Muscle of leg (tissue), 16 donors: ENCODE measurements at places on chromosomes 1 and 21. TPM values are rescaled to one million over a fixed set of nuclear protein-coding genes. Genes with fewer than 3 reads are reported as not detected.
A peak's percentile ranks its signal among the peaks of the same experiment; 100 is the strongest.

DNA sequence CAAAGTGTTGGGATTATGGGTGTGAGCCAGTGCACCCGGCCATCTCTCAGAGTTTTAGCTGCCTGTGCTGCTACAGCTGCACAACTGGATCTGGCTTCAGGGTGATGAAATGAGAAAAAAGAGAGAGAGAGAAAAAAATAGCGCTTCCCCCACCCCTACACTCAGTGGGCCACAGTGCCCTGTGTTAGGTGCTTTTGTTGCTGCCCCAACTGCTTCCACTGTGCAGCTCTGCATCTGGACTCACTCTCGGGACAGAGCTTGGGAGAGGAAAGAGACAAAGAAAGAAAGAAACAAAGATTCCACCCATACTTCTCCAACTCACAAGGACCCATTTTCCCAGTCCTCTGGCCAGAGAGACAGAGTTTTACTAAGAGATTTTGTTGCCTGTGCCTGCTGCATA lies 50.4 kb downstream of the INAVA start:
- H3K27me3 ChIP-seq: peaks cover 2% of the 10 kb centered on the region
- DNase-seq: no peak
- H3K4me3 ChIP-seq: no peak overlapping the region
- H3K36me3 ChIP-seq: no peaks in the 10 kb centered on the region
- no peak overlapping the region for H3K27ac ChIP-seq

Gene ESPN
- 1.7 TPM for polyA plus RNA-seq

Gene CACNA1S
- 46.6 TPM for polyA plus RNA-seq

- no peak overlapping the region for H3K4me3 ChIP-seq
- no peaks in the 10 kb centered on the region for H3K36me3 ChIP-seq
- no peak for DNase-seq
- H3K27me3 ChIP-seq: peaks cover 7% of the 10 kb centered on the region
Measured at GRCh38 chr1:4002741-4003140, 102.7 kb upstream of the C1orf174 start.

- H3K27ac ChIP-seq: no peak overlapping the region
- peak; percentile 48 for DNase-seq
- H3K4me3 ChIP-seq: no peak overlapping the region
- no peaks in the 10 kb centered on the region for H3K36me3 ChIP-seq
- H3K27me3 ChIP-seq: no peaks in the 10 kb centered on the region
- peaks cover 40% of the 10 kb centered on the region for H3K4me1 ChIP-seq
Measured at GRCh38 chr1:53576381-53576801, 117.2 kb downstream of the DMRTB1 start.

GRCh38 chr21:35886887-35887286 lies 173.4 kb downstream of the SETD4 start:
- no peak for DNase-seq
- no peaks in the 10 kb centered on the region for H3K4me1 ChIP-seq
- no peaks in the 10 kb centered on the region for H3K36me3 ChIP-seq
- no peak overlapping the region for H3K27ac ChIP-seq
- H3K27me3 ChIP-seq: no peaks in the 10 kb centered on the region
